Fibroblast of skin of abdomen (primary cell): ENCODE measurements at places on chromosomes 3 and 15.

DNA sequence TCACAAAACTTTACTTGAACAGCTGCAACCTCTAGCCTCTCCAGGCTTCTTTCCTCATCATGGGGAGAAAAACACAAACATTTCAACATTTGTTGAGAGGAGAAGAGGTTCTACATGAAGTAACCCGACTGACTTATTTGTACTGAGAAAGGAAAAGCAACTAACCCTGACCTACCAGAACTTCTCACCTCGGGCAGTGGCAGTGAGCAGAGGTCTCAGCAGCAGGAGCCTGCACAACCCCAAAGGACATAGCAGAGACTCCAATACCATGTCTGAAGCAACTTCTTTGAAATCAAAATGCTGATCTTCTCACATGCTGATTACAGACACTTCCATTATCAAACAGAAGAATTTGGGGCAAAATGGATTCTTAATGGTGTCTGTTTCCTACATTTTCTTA is 1085.6 kb upstream of the CFAP20DC start:
- DNase-seq = no peak

- no peak for DNase-seq
These were observed 233.4 kb downstream of the SQOR start for GRCh38 chr15:45868109-45868691.

DNA sequence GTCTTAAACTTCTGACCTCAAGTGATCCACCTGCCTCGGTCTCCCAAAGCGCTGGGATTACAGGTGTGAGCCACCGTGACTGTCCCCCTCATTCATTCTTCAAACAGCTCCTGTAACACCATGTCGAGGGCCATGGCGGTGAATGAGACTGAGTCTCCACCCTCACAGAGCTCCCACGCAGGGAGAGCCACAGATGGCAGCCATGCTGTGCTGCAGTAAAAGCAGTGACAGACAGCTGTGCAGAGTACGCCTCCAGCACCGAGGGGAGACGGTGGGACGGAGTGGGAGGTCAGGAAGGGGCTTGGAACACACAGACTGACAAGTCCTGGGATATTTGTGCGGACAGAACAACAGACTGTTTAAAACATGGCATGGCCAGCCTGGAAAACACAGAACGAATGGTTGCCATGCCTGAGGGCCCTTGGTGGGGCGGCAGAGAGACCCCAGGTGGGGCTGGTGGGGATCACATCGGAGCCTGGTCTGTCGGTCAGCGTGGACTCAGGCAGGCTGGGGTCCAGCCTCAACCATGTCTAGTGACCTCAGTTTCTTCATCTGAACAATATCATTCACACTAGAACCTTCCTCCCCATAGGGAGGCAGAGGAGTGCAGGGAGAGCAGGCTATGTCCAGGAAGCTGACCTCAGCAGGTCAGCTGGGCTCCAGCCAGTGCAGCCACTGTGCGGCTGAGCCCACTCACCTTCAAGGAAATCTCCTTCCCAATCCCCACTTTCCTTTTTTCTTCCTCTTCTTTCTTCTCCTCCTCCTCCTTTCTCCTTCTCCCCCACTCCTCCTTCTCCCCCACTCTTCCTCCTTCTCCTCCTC is 20.6 kb upstream of the LCTL start:
- DNase-seq = no peak

DNA sequence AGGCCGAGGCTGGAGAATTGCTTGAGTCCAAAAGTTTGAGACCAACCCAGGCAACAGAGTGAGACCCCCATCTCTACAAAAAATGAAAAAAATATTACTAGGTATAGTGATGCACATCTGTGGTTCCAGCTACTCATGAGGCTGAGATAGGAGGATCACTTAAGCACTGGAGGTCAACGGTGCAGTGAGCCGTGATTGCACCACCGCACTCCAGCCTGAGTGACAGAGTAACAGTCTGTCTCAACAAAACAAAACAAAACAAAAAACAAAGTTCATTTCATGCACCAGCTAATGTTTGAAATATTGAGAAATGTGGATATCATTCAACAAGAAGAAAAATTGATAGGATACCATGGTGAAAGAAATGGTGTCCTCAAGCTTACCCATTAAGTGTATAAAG is 450.5 kb upstream of the TPRG1 start:
- DNase-seq = no peak

GRCh38 chr3:13713396-13713795 is 164.5 kb downstream of the FBLN2 start:
- DNase-seq = no peak

DNA sequence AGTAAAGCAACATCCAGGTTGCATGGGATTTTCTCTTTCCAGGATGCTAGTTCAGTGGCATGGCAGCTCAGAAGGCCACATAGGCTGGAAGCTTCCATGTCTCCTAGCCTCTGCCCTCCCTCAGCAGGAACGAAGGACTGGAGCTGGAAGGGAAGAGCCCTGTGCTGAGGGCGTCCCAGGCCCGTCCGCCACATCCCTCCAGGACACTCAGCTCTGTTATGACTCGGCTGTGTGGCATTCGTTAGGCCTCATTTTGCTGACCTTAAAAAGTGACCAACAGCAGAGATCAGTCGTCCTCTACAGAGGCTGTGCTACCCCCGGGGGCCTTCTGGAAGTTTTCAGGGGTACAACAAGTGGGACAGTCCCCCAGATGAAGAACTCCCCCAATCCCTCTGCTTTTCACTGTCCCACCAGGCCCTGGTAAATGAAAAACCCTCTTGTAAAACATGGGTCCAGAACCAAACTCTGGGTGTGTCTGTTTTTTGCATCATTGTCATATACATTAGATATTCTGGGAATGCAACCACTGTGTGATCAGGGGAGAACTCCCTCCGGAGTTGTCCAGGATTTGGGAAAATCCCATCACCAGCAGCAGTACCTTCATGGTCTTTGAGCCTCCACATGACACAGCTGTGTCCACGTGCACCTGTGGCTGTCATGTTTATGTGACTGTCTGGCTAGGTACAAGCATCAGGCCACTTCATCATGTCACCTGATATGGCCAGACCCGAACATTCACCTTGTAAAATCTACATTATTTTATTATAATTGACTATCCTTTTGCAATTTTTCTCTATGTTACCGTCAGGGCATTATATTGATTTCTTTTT is 149.9 kb downstream of the OR4M2 start:
- no peak for DNase-seq

DNA sequence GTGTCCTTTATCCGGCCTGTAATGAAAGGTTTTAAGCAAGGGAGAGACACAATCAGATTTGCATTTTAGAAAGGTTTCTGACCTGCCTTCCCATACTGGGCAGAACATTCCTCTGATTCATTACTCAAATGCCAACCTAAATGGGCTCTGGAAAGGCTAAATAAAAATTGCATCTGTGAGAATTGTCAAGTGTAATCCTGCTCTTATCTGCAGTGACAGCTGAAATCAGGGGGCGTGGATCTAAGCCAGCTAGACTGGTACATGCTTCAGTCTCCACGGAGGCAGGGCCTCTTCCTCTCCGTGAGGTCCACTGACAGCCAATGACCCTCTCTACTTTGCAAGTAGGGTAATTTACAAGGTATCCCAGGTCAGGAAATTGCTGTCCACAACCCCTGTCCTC is 32.5 kb upstream of the MINAR1 start:
- no peak for DNase-seq

DNA sequence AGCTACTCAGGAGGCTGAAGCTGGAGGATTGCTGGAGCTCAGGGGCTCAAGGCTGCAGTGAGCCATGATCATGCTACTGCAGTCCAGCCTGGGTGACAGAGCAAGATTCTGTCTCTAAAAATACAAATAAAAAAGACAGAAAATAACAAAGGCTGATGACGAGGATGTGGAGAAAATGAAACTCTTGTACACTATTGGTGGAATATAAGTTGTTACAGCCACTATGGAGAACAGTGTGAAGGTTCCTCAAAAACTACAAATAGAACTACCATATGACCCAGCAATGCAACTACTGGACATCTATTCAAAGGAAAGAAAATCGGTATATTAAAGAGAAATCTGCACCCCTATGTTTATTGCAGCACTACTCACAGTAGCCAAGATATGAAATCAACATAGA is 526.7 kb upstream of the NAALADL2 start:
- DNase-seq = no peak

- no peak for DNase-seq
These were observed 22.6 kb downstream of the RYK start for GRCh38 chr3:134228035-134228434.

DNA sequence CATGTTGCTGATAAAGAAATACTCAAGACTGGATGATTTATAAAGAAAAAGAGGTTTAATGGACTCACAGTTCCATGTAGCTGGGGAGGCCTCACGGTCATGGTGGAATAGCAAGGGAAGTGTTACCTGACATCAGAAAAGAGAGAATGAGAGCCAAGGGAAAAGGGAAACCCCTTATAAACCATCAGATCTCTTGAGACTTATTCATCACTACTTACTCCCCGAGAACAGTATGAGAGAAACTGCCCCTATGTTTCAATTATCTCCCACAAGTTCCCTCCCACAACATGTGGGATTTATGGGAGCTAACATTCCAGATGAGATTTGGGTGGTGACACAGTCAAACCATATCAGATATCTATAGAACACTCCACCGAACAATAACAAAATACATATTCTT is 904.6 kb downstream of the PDCD6IP start:
- no peak for DNase-seq

- DNase-seq = no peak
These were observed 22.3 kb downstream of the CFAP161 start for GRCh38 chr15:81156324-81156723.

GRCh38 chr15:65231306-65231705 is 20.0 kb upstream of the CILP start:
- DNase-seq = no peak

- DNase-seq = no peak
These were observed 160.8 kb downstream of the SYNPR start for GRCh38 chr3:63438826-63439371.

DNA sequence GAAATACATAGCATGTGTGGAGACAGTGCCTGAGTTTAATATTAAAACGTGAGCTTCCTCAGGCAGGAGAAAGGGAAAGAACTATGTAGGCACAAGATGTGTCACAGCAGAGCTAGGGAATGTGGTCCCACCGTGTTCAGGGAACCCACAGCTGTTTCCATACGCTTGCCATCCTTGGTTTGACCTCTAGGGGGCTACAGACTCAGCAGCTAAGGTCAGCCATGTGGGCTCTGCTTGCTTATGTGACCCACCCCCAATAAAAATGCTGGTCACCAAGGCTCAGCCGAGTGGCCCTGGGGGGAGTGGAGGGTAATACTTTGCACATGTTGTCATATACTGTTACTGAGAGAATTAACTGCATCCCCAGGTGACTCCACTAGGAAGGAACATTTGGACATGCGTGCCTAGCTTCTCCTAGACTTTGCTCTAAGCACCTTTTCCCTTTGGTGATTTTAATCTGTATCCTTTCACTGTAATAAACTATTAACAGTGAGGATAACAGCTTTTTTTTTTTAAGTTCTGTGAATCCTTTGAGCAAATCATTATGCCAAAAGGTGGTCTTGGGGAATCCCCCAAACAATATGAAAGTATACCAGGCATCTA is 3.3 kb downstream of the TUBGCP5 start:
- DNase-seq = peak; percentile 51

- peak; percentile 61 for DNase-seq
These were observed 516.1 kb downstream of the MECOM start for GRCh38 chr3:169147238-169148008.

GRCh38 chr3:9861201-9861600 is 17.4 kb upstream of the RPUSD3 start:
- no peak for DNase-seq

DNA sequence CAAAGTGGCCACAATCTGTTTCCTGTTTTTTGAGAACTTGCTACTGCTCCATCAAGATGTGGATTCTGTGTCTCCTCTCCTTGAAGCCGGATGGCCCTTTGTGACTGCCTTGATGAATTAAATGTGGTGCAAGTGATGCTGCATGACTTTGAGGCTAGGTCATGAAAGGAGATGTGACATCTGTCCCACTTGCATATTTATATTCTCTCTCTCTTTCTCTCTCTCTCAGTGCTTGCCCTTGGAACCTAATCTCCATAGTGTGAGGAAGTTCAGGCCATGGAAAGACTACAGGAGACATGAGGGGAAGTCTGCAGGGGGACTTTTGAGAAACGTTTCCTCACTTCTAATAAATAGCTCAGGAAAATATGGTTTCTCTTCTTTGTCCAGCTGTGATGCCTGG is 50.0 kb upstream of the ADPGK start:
- no peak for DNase-seq

DNA sequence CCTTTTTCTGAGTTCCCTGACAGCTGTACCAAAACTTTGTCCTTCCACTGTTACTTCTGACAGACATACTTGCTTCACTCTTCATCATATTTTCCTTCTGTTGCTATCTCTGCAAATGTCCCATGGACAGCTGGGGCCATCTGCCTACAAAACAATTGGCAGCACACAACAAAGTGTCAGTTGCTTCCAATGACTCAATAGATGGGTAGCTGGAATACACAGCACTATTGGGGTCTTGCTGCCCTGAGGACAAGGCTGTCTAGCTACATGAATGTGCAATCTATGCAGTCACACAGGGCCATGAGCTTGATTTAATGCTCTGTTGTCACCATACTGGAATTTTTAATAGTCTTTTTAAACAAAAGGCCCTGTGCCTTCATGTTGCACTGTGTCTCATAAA is 192.8 kb downstream of the DTWD1 start:
- DNase-seq = peak; percentile 30

DNA sequence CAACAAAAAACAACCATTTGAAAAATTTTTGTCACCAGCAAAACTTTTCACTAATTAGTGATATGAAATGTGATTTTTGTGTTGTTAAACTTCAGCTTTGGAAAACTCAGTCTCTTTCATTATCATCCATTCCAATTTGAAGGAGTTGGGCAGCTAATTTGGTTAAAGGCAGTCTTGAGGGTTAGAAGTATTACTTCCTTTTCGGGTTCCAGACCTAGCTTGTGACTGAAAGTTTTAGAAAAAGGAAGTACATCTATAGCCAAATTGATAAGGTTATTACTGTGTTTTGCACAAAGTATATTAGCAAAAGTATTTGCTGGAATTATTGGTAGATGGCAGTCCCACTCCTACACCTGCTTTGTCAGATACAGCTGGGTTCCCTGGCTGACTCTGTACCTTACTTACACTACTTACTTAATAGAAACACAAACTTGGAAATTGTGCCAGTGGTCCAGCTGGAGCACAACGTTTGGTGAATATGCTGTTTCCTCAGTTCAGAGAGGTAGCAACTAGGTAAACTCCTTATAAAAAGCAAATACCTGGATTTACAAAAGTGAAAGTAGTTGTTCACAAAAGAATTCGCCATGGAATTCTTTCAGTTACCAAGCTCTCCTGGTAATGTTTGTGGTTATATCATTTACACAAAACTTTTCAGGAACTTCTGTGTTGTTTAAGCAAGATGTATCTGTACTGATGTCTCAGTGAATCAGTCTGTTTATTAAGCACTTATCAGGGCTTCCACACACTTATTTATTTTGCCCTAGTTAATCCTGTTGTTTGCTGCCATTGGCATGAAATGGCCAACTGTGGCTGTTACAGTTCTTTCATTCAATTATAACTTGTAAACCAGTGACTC is 31.6 kb downstream of the TIPARP start:
- no peak for DNase-seq
